Activated CD4-positive, CD25-positive, alpha-beta regulatory T cell (primary cell): ENCODE measurements at places on chromosomes 5 and 9.

GRCh38 chr5:170404398-170404797 lies 15.2 kb upstream of the KCNMB1 start:
- no peak for DNase-seq

DNA sequence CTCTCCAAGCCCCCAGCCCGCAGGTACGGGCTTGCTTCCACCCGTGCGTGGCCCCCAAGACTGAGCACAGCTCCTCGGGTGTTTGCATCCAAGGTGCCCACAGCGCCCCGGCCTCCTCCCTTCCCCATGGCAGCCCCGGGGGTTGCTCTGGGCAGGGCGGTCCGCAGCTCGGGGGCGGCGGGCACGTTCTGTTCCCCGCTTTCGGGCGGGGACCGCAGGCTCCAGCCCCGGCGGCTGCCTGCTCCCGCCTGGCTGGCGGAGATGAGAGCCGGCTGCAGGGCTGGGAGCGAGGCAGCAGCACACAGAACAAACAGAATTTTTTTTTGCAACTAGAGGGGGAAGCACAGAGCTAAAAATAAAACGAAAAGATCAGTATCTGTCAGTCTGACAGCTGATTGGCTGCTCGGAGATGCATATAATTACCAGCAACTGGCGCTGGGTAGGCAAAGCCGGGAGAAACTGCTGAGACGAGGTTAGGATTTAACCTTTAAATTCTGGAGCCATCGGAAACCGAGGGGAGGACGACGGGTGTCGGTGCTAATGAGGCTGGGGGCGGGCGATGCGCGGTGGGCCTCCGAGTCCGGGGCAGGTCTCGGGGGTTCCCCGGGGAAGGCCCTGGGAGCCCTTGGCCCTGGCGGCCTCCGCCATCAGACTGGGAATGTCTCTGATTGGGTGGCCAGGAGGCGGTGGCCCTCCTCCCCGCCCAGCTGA lies 142.7 kb upstream of the IER5L start:
- DNase-seq: no peak

DNA sequence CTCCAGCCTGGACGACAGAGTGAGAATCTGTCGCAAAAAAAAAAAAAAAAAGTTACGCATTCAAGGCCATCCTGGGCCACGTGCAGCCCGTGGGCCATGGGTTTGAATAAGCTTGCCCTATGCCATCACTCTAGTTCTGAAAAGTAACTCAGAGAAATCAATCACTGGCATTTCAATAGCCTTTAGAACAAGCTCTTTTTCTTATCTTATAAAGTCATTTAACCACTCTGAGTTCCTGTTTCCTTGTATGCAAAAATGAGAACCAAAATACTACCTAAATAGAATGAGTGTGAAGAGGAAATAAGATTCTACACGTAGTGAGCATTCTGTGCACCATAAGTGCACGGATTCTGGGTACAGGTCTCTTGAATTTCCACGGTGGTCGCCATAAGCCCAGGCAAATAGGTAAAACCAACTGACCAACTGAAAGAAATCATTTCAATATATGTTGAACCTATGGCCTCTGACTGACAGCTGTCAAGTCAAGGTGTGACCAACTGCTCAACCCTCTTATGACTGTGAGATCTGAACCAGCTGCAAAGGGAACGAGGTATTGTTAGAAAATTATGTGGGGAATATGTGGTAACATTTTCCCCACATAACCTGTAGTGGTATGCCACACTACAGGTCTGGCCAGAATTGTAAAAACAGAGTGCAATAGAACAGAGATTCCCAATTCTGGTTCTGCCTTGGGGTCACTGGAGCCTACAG lies 143.9 kb upstream of the LHFPL2 start:
- DNase-seq: no peak

DNA sequence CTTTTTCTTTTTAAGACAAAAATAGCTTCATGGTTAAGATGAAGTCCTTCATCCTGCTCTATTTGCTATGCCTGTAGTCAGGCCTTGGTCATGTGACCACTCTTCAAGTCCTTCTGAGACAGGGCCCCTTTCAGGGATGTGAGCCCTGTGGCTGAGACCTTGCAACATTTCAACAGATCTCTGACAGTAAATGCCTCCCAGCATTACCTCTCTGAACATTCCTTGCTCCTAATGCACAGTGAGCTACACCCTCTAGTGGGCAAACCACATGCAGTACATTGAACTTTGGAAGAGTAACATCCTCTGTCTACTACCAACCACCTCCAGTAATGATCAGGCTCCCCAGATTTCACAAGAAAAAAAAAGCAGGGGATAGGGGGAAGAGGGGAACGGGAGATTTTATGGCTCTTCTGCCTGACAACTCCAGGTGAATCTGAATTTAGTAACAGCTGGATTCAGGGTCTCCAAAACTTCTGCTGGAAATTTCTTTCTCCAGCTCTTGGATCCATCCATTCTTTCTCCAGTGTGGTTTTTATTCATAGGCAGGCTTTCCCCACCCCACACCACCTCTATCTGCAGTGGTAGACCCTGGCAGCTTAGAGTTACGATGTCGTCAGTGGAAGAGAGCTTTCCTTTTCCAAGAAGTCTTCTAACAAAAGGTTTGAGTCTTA lies 8.9 kb upstream of the FBXO38 start:
- no peak for DNase-seq

DNA sequence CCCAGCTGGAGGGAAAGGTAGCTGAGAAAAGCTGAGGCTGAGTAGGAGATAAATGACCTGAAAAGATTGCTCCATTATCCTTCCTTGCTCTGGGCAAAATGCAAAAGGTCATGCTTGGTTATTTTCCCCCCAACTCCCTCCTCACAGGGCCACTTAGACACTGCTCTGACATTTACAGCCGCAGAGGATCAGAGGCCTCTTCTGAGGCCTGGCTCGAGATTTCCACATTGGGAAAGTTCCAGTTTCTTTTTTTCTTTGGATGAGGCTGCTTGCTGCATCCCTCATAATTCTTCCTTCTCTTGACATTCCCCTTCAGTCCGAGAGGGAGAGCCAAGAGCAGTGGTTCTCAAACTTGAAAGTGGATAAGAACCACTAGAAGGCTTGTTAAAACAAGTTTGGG lies 60.1 kb upstream of the HSPA9 start:
- DNase-seq: no peak

- no peak for DNase-seq
Observed at GRCh38 chr5:56671571-56671970, 143.8 kb upstream of the MAP3K1 start.

DNA sequence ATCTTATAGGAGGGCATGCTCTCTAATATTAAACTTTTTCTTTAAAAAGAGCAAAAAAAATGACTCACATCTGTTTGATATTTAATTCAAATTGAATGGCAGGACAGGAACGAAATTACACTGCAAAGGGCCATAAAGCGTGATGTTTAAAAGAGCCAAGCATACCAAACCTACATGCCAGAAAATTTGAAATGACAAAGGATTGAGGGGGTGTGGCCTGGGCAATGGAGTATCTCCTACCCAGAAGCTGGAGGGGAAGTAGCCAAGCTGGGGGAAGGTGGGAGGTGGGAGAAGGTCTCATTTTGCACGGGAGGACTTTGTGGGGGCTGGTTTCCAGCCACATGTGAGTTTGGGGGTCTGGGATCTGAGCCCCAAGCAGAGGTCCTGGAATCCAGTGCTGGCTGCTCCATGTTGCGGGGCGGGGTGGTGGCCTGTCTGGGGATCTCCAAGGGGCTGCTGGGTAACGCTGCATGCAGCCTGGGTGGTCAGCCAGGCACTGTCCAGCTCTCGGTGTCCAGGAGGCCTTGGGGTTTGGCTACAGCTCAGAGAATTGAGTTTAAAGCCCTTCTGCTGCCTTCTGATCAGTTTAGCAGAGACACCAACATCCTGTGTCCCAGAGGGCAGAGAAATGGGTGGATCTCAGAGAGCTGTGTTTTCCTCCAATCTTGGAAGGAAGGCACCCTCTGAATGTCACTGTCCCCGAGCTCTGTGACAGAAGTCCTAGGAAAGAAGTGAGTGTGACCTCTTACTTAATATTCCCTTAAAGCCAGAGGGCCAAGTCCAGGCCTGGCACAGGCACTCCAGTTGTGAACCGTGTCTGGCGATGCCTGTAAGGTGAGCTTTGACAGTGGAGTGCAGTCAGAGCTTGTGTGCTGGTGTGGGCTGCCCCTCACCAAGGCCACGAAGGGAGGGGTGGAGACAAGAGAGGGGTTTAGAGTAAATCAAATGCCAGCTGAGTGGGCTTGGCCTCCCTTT lies 7.6 kb downstream of the DCANP1 start:
- DNase-seq: no peak

GRCh38 chr5:1039210-1039548 lies 30.6 kb downstream of the NKD2 start:
- DNase-seq: no peak

DNA sequence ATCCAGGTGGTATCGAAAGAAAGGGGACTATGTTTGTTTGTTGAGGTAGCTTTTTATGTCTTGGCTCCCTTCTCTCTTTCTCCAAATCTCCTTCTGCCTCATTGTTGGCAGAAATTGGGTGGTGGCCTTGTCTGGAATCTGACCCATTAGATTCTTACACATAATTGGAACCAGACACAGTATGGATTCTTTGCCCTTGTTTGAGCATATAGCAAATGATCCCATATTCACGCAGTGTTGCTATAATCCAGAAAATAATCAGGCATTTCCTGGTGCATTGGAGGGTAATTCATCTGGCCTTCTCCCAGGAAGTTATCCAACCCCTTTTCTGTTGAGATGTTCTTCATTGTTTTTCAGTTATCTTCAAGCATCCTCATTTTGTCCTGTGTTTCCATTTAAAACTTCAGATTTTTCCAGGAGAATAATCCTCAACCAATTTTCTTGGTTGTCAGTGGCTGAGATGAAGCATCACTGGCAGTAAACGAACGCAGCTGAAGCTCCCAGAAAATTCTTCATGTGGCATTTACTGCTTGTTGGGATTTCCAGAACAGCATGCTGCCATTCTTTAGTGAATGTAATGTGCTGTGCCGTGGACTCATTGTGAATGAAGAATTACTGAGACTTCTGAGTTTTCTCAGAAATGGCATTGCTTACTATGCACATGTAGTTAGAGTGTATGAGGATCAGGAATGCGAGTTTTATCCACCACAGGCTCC lies 70.5 kb upstream of the NTRK2 start:
- DNase-seq: no peak

- DNase-seq: no peak
Observed at GRCh38 chr9:113651896-113652295, 188.4 kb downstream of the RGS3 start.

GRCh38 chr5:160092514-160092913 lies 26.7 kb downstream of the PWWP2A start:
- no peak for DNase-seq

GRCh38 chr9:111974092-111974681 lies 77.6 kb downstream of the UGCG start:
- DNase-seq: no peak

DNA sequence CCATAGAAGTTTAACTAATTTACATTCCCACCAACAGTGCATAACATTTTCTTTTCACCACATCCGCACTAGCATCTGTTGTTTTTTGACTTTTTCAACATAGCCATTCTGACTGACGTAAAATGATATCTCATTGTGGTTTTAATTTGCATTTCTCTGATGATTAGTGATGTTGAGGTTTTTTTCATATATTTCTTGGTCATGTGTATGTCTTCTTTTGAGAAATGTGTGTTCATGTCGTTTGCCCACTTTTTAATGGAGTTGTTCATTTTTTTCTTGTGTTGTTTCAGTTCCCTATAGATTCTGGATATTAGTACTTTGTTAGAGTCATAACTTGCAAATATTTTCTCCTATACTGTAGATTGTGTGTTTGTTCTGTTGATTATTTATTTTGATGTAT lies 163.4 kb downstream of the FER start:
- DNase-seq: no peak

DNA sequence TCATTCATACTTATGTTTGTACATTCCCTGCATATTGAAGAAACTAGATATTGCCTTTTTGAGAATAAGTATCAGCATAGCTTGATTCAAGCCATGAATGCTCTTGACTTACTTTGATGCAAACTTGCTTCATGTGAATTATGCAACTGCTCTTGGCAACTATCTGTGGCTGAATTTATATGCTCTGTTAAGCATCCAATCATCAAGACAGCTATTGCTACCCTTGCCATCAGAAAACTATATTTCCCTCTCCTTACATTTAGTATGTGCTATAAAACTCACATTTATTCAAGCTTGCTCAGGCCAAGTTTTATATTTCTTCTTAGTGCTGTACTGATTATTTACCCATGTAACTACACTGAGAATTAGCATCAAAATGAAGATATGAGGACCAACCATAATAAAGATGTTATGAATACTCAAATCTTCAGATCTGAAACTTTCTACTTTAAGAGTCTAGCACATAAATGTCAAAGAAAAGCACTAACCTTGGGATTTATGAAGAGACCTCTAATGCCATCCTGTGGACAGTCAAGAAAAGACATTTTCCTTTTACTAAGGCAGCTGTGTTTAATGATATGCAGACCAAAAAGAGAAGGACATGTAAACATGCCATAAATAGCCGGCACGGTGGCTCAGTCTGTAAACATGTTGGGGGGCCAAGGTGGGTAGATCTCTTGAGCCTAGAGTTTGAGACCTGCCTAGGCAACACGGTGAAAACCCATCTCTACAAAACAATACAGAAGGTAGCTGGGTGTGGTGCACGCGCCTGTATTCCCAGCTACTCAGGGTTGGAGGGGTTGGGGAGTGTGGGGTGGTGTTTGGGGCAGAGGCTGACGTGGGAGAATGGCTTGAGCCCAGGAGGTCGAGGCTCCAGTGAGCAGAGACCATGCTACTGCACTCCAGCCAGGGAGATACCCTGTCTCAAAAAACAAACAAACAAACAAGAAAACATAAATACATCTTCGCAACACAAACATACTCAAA lies 267.0 kb upstream of the TYRP1 start:
- DNase-seq: no peak

DNA sequence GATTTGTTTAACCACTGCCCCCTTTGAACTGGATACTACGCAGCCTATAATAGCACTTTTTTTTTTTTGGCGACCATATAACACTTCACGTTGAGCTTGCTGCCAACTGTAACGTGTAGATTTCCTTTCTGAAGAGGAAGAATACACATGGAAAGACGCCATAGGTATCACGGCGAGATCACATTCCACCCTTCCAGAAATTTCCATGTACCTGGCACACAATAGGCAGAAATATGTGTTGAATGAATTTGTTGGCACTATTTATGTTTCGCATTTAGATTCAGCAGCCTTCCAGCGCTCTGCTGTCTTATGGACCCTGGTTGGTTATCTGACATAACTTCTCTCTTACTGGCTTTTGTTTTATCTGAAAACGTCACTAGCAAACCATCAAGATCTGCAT lies 250.3 kb downstream of the SLIT3 start:
- no peak for DNase-seq

GRCh38 chr9:117412841-117413240 lies 2.0 kb downstream of the ASTN2 start:
- no peak for DNase-seq

GRCh38 chr5:108125771-108126511 lies 256.0 kb downstream of the FBXL17 start:
- no peak for DNase-seq

- no peak for DNase-seq
Observed at GRCh38 chr5:79225026-79225425, 10.9 kb upstream of the JMY start.

GRCh38 chr5:174852143-174852542 lies 127.8 kb downstream of the MSX2 start:
- no peak for DNase-seq

GRCh38 chr5:160629003-160629402 lies 207.3 kb downstream of the PTTG1 start:
- DNase-seq: no peak
